Progenitor cell of endocrine pancreas (in vitro differentiated cells): ENCODE measurements at places on chromosomes 7 and 10. TPM values are rescaled to one million over a fixed set of nuclear protein-coding genes. Genes with fewer than 3 reads are reported as not detected.

FGFBP3 gene
- total RNA-seq = 5.9 and 6.2 TPM in 2 replicates

SSC4D gene
- 7.4 and 10.7 TPM in 2 replicates for total RNA-seq

CD36 gene
- total RNA-seq = 7.2 and 7.7 TPM in 2 replicates

AKR1D1 gene
- total RNA-seq = 3.4 and 5.4 TPM in 2 replicates

SLC13A4 gene
- total RNA-seq = 0.22 and 0.75 TPM in 2 replicates

GIMAP1 gene
- not detected in 2 replicates for total RNA-seq

EN2 gene
- not detected in 2 replicates for total RNA-seq

ACHE gene
- 4.0 and 5.1 TPM in 2 replicates for total RNA-seq

DNA sequence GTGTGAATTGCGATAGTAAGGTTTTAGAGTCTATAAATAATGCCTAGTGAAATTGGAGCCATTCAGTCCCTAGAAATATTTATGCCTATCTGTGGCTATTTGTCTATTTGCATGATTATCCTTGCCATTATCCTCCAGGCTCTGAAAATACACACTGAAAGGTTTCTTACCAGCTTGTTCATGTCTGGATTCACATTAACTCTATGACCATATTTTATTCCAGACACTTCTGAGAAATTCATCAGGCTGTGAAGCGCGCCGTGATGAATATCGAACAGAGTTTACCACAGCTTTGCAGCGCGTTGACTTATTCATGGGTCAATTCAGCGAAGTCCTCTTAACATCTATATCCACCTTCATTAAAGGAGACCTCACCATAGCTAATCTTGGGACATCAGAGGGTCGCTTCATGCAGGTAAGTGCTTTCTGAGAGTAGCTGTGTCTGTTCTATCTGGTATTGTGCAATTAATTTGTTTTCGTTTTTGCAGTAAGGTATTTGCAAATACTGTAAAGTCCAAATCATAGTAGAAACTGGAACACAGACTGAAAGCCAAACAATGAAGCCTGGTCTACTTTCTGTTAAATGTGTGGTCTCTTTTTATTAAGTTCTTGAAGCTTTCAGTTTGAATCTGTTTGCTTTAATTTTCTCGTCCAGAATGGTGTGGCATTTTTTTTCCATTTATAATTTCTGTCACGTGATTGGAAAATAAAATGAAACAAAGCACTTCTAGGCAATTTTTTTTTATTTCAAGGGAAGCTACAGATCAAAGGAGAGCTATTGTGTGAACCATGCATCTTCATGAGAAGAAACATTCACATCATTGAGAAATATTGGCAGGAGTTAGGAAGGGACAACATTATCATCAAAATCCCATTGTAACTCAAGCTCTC, 59.7 kb downstream of the MET start:
- H3K27me3 ChIP-seq = no peaks in the 10 kb centered on the region
- no peak for DNase-seq
- H3K36me3 ChIP-seq = peaks cover 2% of the 10 kb centered on the region

DNA sequence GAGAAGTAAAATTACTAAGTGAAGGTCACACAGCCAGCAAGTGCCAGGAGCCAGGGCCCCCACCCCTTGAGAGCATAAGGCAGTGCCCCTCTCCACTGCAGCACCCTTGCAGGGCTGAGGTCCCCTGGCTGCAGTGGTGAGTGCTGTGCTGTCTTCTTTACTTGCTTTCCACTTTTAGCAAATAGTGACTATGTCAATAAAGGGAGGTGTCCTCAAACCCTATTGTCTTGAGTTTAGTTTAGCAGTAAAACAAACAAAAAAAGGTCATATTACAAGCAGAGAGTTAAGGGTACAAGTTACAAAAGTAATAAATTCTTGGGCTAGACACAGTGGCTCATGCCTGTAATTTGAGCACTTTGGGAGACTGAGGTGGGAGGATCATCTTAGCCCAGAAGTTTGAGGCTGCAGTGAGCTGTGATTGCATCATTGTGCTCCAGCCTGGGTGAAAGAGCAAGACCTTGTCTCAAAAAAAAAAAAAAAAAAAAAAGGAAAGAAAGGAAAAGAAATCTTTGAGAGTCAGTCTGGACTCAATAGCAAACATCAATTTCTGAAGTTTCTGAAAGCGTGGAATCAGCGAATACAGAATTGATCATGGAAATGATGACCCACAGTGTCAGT, 39.0 kb upstream of the KIF5B start:
- H3K27ac ChIP-seq = no peak overlapping the region
- H3K4me3 ChIP-seq = no peak overlapping the region
- no peak for DNase-seq
- peaks cover 4% of the 10 kb centered on the region for H3K36me3 ChIP-seq
- H3K4me1 ChIP-seq = peaks cover 8% of the 10 kb centered on the region

GRCh38 chr7:80763289-80763688, 124.8 kb downstream of the CD36 start:
- peaks cover 29% of the 10 kb centered on the region for H3K36me3 ChIP-seq
- H3K27ac ChIP-seq = no peak overlapping the region
- DNase-seq = no peak
- no peak overlapping the region for H3K4me3 ChIP-seq
- H3K27me3 ChIP-seq = no peaks in the 10 kb centered on the region

GRCh38 chr10:51619365-51619764, 80.0 kb downstream of the CSTF2T start:
- H3K4me1 ChIP-seq = no peaks in the 10 kb centered on the region
- no peaks in the 10 kb centered on the region for H3K27me3 ChIP-seq
- H3K36me3 ChIP-seq = no peaks in the 10 kb centered on the region

DNA sequence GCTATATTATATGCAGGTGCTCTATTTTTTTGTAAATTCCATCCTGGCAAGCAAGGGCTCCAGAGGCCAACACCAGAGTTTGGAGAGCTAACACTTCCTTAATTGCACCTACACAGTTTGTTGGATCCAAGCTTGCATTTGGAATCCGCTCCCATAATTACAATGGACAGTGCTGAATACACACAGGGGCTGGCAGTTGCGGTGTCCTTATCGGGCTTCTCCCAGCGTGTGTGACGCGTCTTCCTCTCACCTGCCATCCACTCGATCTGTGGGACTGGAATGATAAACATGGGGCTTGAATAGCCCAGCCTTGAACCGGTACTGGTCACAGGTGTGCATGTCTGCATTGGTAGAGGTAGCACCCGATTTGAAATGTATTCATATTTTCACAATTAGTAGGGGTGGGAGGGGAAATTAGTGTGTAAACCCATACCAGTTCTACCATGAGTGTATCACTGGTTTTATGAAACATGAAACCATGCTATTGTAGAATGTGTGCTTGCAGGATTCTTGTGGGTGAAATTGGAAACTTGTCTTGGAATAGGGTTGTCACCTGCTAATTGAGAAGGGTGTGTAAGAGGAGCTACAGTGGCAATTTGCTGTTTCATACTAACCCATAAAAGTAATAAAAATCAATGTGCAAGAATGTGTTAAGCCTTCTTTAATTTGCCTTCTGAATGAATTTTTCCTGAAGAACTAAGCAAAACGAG, 316.5 kb downstream of the WDR11 start:
- H3K27me3 ChIP-seq = no peaks in the 10 kb centered on the region
- no peaks in the 10 kb centered on the region for H3K36me3 ChIP-seq
- no peak for DNase-seq
- H3K4me1 ChIP-seq = peaks cover 9% of the 10 kb centered on the region

DNA sequence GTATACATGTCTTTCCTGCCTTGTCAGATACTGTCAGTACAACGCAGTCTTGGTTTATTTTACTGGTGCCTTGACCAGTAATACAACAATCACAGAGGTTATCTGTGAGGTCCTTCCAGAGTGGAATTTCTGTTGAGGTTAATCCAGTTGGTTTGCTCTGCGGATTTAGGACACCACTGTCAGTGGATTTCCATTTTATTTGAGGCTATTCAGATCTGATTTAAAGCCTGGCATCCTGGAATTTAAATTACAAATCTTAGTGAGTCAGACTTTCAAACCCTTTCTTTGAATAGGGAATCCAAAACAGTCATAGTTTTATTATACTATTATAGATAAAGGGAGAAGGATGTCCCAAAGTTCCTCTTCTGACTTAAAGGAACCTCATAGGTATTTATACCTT, 40.5 kb downstream of the ANLN start:
- peaks cover 1% of the 10 kb centered on the region for H3K4me1 ChIP-seq
- no peak for DNase-seq
- H3K27me3 ChIP-seq = no peaks in the 10 kb centered on the region
- no peak overlapping the region for H3K4me3 ChIP-seq

DNA sequence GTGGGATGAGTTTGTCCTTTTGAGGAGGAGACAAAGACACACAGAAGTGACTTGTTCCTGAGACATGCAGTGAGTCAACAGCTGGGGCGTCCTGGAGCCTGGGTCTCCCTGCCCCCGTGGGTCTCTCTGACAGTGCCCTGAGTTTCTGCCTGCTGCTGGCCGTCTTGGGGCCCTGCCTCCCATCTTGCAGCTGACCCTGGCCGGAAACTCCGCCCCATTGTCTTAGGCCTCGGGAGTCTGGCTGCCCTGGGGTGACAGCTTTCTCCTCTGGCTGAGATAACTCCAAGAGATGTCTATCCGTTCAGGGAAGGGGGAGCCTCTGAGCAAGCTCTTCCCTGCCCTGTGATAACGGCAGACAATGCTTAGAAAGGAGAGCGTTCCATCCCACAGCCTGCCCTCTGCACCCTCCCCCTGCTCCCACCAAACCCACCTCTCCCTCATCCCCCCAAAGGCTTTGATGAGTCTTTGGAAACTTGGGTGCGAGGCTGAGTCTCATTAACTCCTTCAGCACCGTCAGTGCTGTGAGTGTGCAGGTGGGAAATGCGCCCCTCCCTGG, 69.5 kb upstream of the PODXL start:
- H3K27me3 ChIP-seq = peaks cover 37% of the 10 kb centered on the region
- no peak overlapping the region for H3K27ac ChIP-seq
- no peak for DNase-seq
- H3K4me1 ChIP-seq = peaks cover 11% of the 10 kb centered on the region
- no peaks in the 10 kb centered on the region for H3K36me3 ChIP-seq
- no peak overlapping the region for H3K4me3 ChIP-seq

DNA sequence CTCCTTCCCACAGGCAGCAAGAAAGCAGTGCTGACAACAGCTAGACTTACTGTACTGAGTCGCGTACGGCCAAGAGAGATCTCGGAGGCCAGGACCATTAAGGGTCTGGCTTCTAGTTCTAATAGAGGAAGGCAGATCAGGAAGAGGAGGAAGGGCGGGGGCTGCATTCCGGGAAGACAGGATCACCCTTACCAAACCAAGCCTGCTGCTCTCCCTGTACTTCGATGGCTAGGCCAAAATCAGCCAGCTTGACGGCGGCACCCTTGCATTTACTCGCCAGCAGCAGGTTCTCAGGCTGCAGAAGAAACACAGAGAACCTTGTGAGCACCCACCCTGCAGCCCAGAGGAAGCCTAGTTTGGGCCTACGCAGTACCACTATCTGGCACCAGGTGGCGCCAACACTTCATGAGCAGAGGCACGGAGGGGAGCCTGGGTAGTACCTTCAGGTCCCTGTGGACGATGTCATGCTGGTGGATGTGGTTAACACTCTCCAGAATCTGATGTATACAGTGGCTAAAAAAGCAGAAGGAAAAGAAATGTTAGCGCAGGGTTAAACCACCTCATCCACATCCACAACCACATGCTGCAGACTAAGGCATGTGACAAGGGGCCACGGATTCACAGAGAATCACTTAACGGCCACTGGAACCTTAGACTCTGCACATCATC, 25.4 kb downstream of the CAMK2G start:
- no peaks in the 10 kb centered on the region for H3K4me1 ChIP-seq
- H3K27ac ChIP-seq = peak overlapping the region; percentile 31
- H3K27me3 ChIP-seq = no peaks in the 10 kb centered on the region
- peak; percentile 82 for DNase-seq
- H3K36me3 ChIP-seq = peaks cover 23% of the 10 kb centered on the region
- H3K4me3 ChIP-seq = no peak overlapping the region

- no peaks in the 10 kb centered on the region for H3K27me3 ChIP-seq
- no peak for DNase-seq
- H3K27ac ChIP-seq = no peak overlapping the region
- no peak overlapping the region for H3K4me3 ChIP-seq
- peaks cover 12% of the 10 kb centered on the region for H3K36me3 ChIP-seq
Measured at GRCh38 chr7:148715027-148715426, 16.3 kb downstream of the CUL1 start.
